ENCODE measurements at places on chromosomes 13 and 19.
A peak's percentile ranks its signal among the peaks of the same experiment; 100 is the strongest.

GRCh38 chr19:48480183-48480557, 11.0 kb downstream of the CYTH2 start:
- DNase-seq, result no peak

GRCh38 chr13:41552031-41552430, 94.7 kb downstream of the RGCC start:
- no peak for DNase-seq

DNA sequence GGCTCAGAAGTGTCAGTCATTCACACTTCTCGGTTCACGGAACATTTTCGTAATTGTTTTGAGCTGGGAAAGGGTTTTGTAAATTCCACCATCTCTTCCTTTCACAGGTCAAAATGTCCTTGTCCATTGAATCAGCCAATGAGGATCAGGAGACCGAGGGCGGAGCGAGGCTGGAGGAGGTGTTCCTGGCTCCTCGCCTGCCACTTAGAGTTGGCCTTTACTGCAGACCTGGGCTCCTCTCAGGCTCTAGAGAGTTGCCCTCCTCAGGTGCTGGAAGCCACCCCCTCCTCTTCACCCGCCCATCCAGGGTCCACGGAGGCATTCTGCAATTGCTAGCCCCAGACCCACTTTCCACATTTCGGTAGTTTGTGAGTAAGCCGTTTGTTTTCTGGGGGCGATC, 370.4 kb downstream of the IRS2 start:
- DNase-seq, result no peak

- no peak for DNase-seq
Observed at GRCh38 chr19:35890113-35890650, 10.2 kb downstream of the NFKBID start.

GRCh38 chr19:12975221-12975741, 5.9 kb downstream of the DAND5 start:
- DNase-seq, result no peak

- DNase-seq, result no peak
Observed at GRCh38 chr13:93296584-93296983, 70.0 kb downstream of the GPC6 start.

GRCh38 chr13:97004096-97004876, 10.0 kb upstream of the OXGR1 start:
- no peak for DNase-seq

- peak; percentile 54 for DNase-seq
Observed at GRCh38 chr19:49637821-49638738, 1.9 kb downstream of the RRAS start.

GRCh38 chr13:107233541-107233940, 665.6 kb upstream of the ARGLU1 start:
- no peak for DNase-seq

DNA sequence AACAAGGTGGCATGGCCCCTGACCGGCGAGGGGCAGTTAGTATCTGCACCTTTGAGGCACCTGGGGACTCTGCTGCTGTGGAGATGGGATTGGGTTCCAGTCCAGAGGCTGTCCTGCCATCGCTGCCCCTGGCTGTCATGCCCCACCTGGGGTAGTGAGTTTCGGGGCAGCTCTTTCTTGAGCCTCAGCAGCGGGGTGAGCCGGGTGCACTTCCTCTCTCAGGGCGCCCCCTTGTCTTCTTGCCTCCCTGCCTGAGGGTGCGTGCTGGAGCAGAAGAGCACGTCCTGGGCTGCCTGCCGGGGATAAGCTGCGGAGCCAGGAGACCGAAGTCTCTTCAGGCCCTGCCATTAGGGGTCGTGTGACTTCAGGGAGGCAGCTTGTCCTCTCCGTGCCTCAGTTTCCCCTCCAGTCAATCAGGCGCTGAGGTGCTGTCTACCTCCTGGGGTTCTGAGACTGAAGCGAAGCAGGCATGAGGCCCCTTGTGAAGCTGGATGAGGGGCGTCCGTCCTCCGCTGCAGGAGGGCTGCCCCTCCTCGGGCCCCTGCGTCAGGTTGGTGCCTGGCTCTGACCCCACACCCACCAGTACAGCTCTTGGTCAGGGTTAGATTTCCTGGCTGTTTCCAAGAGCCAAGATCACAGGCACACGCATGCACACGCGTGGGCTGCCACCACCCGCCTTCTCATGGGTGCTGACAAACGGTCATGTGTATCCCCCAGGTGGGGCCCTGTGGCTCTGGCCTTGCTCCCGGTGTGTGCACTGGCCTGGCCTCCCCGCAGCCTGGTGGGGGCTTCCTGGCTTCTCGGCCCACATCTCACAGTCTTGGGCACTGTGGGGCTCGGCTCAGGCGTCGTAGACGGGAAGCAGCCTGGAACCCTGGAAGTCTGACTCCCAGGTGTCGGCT, 8.3 kb downstream of the GNA11 start:
- no peak for DNase-seq

DNA sequence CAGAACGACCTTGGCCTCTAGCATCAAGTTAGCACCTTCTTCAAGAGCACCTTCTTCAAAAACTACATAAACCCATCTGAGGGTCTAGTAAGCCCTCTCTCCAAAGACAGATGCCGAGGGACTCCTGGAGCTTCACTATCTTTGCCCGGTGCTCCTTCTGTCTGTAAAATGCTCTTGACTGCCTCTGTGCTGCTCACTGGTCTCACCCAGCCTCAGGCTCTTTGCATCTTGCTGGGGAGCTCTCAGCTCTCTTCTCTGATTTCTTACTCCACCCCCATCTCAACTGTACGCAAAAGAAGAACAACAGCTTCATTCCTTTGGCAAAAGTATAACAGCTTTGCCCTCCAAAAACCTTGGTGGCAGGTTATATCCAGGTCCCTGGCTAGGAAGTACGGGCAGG, 404.2 kb downstream of the KLF12 start:
- no peak for DNase-seq

DNA sequence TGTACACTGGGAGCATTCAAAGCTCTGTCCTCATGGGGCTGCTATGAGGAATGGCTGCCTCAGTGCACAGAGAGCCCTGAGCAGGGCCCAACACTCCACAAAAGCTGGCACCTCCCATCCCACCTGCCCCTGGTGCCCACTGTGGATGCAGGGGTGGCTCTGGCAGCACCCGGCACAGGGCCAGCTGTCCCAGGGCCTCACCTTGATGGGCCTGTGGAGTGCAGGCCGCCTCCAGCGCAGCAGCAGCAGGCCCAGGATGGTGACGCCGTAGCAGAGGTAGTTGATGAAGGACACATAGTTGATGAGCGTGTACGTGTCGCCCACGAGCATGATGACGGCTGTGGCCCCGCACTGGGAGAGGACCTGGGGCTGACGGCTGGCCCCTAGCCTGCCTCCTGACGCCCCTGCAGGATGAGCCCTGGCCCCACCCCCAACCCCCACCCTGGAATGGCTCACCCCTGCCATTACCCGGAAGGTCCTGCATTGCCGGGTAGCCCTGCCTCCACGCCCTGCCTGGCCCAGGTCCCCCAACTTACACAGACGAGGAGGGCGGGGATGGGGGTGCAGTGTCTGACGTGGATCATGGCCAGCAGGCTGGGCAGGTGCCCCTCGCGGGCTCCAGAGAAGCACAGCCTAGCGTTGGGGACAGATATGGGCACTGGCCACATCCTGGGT, 15.2 kb downstream of the SLC7A10 start:
- no peak for DNase-seq

DNA sequence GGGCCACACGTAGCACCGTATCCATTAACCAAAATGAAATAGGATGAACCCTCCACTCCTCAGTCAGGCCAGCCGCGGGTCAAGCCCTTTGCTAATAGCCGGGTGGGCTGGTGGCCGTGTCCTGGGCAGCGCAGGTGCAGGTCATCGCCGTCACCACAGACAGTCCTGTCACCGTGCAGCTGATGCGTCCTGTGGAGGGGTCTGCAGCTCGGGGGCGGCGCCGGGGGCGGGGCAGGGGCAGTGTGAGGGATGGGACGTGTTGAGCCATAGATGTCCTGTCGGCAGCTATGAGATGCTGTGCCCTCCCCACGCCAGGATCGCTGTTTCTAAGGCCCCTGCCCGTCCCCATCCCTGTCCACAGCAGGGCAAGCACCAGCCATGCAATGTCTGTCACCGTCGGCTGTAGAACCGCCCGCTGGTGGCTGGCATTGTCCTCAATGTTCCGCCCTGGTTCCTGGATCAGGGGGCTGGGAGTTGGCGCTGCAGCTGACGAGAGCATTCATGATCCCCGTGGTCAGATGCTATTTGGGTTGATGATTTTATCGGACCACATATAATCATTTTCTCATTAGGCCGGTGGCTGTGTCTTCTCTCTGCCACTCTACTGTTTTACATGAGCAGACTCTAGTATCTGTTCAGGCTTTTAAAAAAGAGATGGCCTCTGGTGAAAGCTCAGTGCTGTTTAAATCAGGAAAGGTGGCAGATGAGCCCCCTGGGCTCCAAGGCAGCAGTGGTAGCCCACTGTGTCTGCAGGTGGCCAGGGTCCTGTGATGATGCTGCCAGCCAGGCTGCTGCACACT, 126.1 kb downstream of the KDM4B start:
- no peak for DNase-seq

DNA sequence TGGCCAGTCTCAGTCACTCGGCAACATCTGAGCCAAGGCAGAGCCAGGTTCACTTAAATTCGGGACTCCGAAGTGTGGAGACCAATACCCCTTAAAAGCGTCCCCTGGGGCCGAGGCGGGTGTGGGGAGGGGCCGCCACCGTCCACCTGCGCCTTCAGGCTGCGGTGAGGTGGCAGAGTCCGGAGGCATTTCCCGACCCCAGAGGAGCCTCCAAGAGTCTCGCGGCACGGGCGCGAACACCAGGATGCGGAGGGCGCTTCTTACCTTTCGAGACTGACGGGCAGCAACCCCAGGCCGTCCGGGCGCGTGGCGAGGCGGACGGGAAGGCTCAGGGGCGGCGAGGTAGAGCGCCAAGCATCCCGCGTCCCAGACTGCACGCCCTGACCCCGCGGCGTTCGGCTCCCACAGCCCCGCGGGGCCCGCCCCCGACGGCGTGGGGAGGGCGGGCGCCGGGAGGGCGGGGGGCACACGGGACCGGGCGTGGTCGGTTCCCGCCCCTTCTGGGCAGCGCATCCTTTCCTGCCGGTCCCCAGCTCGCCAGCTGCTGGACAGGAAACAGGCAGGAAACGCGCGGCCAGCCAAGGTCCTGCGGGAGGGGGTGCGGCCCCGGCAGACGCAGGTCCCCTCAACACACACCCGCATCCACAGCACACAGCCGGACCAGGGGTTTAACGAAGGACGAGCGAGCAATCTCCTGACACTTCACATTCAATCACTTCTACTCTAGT, at the start of gene THSD1:
Gene THSD1, minus strand, starts transcription at position 406 of the 728 bp plus-strand sequence. CDS start 3,572 bp downstream, outside the sequence.
- DNase-seq, result no peak

DNA sequence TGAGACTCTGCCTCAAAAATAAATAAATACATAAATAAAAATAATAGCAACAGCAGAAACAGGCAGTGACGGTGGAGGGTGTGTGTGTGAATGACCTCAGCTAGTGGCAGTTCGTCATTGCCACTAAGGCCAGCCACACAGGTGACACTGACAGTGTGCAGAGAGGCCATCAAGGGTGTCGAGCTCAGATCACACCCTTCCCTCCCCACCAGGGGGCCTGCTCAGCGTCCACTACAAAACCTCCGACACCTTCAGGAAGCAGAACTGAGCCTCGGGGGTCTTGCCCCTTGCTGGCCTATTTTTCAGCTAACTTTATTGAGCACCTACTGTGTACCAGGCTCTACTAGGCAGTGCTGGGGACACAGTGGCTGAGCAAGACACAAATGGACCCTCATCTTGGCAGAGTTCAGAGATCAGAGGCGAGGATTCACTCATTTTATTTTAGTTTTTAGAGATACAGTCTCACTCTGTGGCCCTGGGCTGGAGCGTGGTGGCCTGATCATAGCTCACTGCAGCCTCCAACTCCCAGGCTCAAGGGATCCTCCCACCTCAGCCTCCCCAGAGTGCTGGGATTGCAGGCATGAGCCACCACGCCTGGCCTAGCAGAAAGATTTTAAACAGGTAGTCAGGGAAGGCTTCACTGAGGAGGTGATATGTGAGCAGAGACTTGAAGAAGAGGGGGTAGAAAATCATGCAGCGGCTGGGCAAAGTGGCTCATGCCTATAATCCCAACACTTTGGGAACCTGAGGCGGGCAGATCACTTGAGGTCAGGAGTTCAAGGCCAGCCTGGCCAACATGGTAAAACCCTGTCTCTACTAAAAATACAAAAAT, 30.3 kb upstream of the SEMA6B start:
- no peak for DNase-seq

- DNase-seq, result no peak
Observed at GRCh38 chr19:38021352-38021751, 114.3 kb downstream of the SIPA1L3 start.

DNA sequence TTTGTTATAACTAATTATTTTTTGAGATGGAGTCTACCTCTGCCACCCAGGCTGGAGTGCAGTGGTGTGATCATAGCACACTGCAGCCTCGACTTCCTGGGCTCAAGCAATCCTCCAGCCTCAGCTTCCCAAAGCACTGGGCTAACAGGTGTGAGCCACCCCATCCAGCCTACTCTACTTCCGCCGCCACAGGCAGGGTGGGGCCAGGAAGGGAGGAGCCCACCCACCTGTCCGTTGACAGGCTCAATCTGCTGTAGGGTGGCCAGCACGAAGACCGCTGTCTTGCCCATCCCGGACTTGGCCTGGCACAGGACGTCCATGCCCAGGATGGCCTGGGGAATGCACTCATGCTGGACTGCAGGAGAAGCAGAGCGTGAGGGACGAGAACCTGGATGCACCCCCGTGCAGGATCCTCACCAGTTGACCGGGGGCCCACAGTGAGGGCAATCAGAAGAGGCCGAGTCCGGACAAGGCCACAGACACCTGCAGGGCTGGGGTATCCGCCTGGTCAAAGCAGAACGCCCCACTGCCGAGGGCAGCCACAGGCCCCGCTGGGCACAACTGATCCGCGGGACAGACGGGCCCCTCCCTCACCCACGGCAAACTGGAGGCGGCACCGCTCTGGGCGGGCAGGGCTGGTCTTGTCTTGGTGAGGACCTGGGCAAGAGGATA, 6.7 kb downstream of the DDX39A start:
- DNase-seq, result no peak

DNA sequence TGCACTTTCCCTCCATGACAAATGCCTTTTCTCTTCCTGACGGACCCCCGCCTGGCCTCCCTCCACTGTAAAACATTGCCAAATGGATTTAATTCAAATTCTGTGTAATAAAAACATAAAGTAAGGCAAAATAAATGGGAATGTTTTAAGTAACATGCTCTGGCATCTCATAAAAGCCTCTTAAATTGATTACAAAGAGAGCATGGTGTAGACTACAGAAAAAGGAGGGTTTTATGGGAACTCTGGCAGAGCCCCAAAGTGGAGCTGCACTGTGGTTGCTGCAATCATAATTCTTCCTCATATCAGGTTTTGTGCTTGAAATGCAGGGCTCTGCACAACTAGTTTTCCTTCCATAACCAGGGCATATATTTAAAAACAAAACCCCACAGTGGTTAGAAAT, 44.3 kb upstream of the SIAH3 start:
- no peak for DNase-seq

GRCh38 chr19:51389143-51389542, 1.2 kb downstream of the C19orf84 start:
- no peak for DNase-seq

DNA sequence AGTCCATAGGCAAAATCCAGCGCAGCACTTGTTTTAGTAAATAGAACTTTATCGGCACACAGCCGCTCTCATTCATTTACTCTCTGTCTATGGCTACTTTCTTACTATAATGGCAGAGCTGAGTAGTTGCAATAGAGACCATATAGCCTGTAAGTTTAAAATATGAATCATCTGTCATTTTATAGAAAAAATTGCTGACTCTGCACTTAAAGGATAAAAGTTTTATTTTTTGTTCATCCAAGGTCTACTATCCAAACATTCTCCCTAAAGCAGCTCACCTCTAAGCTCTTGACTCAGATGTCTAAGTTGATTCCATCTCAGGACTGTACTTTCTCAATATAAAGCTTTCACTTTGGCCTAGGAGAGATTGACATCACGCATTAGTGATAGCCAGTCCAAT, 825.7 kb downstream of the OLFM4 start:
- no peak for DNase-seq

All from hematopoietic multipotent progenitor cell treated with erythropoietin and hydrocortisone succinate and interleukin-3 and kit ligand, for 17 days (in vitro differentiated cells).